ENCODE measurements at places on chromosomes 6 and 20.

DNA sequence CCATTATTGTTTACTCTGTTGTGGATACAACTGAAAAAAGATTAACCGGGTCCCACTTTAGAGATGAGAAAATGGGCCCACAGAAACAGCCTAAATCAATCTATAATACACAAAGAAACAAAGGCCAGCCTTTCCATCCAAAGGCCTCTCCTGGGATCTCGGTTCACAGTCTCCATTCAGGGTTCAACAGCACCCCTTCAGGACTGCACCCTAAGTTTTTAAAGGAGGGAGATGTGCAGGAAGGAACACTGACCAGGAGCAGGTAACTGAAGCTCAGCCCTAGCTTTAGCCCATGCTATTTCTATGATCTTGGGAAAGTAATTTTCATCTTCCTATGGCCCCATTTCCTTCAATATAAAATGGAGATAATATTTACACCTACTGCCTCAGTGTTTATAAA is 147.7 kb downstream of the BTBD9 start:
- no peak for DNase-seq

GRCh38 chr6:20817806-20818320 is 283.6 kb downstream of the CDKAL1 start:
- DNase-seq = no peak

GRCh38 chr6:76587271-76587670 is 514.8 kb upstream of the IMPG1 start:
- DNase-seq = no peak

DNA sequence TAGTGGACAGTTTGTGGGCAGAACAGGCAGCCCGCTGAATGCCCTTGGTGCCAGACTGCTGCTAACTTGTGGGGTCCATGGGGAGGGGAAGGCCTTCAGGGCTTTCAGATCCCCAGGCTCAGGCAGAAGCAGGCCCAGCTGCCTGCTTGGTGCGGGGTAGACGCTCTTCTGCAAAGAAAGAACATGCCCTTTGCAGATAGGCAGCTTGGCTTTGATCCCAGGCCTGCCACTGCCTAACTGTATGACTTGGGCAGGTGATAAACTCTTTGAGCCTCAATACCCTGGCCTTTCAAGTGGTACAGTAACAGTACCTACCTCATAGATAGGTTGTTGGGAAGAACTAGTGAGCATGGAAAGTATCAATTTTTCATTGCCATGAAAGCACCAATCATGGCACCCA is 28.4 kb downstream of the CHMP4B start:
- no peak for DNase-seq

- no peak for DNase-seq
Measured at GRCh38 chr6:31143148-31143547, 4.3 kb upstream of the PSORS1C2 start.

DNA sequence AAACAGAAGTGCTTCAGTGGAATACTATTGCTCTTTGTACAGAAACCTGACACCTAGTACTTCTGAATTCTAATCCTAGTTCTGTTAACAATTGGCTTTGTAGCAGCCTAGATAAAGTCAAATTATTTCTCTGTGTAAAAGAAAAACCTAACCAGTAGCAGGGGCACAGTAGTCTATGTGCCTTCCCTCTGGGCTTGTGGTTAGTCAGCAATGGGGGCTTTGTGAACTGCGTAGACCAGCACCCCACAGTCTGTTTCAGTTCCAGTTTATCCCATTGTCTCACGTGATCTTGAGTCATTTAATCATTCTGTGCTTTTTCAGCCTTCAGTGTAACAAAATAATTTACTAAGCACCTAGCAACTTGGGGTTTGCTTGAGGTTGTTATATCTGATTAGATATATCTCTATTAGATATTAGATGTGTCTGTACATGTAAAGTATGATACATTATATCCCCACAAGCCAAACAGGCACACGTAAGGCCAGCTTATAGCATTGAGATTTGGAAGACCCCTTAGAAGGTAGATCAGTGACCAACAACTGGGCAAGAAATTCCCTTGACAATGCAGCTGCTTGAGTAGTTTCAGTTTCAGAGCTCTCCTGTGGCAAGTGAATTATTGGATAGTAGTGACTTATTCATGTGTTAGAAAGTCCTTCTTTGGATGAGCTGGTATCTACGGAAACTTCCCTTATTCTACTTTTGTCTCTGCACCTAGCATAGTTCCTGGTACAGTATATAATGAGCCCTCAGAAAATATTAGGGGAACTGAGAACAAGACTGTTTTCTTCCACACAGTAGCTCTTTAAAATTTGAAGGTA is 27.9 kb upstream of the CCR6 start:
- DNase-seq = no peak

DNA sequence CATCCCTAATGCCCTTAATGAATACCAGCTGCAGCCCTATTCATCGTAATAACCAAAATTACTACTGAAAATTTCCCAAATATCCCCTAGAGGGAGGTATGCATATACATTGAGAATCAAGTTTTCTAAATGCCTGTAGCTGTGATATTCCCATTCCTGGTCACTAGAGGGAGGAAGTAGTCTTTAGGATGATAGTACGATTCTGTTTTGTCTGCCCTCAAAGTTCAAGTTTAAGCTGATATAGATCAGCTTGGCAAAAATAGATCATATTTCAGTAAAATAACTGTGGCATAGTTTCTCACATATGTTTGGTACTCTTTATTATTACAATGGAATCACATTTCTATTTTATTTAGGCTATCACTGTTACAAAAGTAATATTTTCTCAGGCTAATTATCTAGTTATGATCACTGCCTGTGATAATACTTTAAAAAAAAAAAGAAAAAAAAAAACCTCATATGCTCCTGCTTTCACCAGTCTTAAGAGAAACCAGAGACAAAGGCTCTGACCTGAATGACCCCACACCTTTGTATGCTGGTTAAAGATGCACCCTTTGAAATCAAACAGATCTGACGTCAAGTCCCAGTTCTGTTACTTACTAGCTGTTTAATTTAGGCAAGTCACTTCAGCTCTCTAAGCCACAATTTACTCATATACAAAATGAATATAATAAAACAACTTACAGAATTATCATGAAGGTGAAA is 11.0 kb downstream of the TSPYL1 start:
- no peak for DNase-seq

- DNase-seq = no peak
Measured at GRCh38 chr20:37179683-37180524, 556 bp upstream of the MROH8 start.

DNA sequence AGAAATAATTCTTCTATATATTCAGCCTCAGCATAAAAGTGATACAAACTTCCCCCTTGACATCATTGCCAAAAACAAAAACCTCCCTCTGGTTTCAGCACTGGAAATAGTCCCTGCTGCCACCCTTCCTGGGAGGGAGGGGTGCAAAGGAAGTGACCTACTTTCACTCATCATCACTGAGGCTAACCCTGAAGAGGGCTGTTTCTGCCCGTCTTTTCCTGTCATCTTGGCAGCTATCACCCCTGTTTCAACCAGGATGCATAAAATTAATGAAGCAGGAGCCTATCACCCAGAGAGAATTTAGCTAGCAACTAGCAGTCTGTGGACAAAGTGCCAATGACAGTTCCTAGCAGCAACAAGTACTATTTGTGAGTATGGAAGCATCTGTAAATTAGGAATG is 397.8 kb downstream of the LAMA2 start:
- no peak for DNase-seq

DNA sequence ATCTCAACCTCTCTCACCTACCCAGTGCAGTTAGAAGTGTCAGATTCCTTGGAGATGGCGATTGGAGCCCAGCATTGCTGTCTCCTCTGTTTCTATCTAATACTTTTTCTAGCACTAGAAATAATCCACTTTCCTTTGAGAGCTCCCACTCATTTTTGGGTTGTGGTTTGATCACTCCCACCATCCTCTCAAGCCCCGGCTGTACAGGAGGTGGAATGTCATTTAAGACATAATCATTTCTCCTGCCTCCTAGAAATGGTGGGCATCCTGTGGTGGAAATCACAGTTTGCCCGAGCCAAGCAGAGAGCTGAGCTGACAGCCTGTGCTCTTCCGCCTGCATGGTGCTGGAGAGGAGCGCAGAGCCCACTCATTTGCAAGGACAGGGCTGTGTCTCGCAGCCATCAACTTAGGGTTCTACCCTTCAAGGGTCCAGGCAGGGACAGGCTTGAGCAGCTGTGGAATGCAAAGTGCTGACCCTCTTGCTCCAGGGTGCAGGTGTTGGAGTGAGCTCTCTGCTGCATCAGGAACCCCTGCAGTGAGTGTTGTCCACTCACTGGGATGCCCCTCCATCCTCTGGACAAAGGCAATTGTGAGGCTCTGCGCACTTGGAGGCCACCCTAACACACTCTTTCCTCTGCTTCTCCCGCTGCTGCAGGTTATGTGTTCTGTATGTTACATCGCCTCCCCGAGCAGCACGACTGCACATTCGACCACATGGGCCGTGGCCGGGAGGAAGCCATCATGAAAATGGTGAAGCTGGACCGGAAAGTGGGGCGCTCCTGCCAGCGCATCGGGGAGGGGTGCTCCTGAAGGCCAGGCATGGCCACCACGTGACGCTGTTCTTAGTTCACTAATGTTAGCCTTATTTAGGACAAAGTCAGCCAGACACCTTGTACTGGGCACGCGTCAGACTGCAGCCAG is 332.3 kb downstream of the ZFAND3 start:
- no peak for DNase-seq

DNA sequence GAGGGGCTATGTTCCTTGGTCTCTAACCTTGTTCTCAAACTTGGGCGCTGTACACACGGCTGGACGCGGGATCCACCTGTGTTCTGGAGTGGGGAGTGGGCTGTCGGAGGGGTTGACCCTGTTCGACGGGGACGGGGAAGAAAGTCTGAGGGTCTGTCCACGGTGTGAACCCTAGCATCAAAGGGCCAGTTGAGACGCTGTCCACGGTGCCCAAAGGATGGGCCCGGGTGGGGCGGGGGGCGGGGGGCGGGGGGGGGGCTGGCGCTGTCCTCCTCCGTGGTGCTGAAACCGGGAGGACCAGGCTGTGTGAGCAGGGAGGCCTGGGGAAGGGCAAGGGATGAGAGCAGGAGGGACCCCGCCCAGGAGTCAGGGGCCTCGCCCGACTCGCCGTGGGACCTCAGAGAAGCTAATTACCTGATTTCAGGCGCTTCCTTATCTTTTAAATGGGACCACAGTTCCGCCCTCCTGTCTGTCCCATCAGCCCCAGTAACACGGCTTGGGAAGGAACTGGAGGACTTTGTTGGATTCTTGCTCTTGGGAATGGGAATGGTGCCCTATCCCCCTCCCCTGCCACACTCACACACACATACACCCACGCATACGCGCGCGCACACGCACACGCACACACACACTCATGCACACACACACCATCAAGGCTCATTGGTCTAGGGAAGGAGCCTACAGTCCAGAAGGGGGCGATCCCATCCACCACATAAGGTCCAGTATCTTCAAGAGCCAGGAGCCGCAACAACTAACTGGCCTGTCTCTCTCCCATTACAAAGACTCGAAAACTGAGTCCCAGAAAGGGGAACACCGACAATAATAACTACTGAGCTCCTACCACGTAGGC is 1.0 kb upstream of the VSTM2L start:
- DNase-seq = peak; percentile 76

GRCh38 chr6:129446272-129447197 is 263.4 kb downstream of the ARHGAP18 start:
- no peak for DNase-seq

GRCh38 chr20:53385941-53386767 is 207.5 kb downstream of the ZNF217 start:
- no peak for DNase-seq

DNA sequence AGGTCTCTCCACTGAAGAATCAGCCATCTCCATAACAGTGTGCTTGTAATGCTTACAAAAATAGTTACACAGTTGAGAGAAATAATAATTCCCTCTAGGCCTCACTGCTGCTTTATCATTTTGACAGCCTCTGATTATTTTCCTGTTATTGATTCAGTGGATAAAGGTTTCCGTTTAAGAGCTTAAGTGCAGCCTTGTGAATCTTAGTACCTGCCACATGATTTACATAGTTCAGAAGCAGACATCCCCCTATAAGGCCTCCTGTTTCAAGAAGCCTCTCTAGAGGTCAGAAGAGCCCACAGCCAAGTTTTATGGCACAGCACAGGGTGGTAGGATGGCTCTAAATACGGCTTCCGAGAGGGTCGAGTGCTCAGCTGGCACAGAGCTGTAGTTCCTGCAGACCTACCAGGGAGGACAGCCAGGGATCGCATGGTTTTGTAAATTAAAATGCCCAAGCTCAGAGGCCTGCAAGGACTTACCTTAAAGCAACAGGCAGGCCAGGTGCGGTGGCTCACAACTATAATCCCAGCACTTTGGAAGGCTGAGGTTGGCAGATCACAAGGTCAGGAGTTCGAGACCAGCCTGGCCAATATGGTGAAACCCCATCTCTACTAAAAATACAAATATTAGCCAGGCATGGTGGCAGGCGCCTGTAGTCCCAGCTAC is 17.6 kb upstream of the PYGB start:
- DNase-seq = peak; percentile 53

DNA sequence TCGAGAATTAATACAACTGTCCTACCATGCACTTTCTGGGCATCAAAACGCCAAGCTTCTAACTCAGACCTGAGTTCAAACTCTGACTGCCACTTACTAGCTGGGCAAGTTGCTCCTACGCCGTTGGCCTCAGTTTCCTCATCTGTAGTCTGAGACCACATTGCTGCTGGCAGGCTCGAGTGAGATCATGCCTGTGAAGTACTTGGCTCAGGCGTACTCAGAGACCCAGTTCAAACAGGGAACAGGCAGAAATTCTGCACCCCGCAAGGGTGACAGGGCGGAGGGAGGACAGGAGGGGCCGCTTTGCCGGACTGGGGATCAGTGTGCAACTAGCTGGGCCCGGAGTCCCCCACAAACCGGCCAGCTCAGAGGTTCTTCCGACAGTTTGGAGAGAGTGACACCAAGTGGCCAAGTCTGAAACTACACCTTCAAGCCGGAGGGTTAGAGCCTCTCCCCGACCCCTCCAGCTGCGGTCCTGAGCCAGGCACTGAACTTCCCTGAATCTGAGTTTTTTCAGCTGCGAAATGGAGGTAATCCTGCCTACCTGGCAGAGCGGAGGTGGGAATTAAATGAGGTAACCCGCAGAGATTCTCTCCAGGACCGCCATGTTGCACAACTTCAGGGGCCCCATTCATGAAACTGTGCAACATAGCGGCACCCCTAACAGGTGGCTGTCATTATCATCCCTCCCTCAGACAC is 46.0 kb upstream of the PTPN1 start:
- DNase-seq = peak; percentile 52

- DNase-seq = no peak
Measured at GRCh38 chr20:4063631-4064030, 48.3 kb upstream of the RNF24 start.

DNA sequence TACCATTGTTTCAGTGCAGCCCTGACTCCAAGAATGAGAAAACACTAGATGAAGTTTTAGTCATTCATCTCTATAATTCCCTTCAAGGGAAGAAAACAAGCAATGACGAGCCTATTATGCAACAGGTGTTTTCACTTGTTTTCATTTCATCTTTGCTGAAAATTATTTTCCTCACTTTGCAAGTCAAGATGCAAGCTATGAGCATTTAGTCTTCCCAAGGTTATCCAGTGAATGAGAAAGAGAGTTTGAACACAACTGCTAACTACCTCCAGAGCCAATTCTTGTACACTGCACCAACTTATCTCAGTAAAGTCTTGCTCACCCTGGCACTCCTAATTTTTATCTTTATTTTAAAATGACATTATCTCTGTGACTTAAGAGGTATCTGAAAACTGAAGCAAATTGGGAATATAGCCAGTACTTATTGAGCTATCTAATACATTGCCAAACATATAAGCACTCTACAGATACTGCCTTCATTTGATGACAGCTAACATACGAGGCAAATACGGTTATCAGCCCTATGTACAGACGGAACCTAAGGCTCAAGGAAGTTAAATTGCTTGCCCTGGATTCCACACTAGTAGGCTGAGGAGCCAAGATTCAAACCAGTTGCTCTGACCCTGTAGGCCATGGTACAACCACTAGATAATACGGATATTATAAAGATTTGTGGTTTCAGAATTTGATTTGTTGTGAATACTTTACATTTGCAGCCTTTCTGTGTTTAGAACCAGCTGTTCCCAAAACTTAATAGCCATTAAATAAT is 36.8 kb downstream of the MOXD1 start:
- no peak for DNase-seq
